ENCODE measurements at places on chromosomes 11 and 22. TPM values are rescaled to one million over a fixed set of nuclear protein-coding genes. Genes with fewer than 3 reads are reported as not detected.

DNA sequence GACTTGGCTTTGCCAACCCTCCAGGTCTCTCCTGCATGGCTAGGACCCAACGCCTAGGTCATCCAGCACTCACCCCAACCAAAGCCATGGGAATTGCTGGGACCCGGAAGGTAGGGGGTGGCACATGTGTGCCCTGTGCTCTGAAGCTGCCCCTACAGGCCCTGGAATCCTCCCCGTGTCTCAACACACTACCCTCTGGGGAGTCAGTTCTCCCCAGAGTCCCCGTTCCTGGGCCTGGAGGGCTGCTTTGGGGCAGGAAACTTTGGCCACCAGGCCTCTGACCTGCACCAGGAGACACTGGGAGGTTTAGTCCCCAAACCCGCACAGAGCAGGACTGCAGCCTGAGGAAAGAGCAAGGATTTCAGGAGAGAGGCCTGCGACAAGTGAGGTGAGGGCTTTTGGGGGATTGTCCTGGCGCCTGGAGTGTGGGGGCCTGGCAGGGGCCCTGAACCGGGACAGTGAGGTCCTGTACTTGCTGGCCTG lies 495 bp upstream of the IFITM1 start:
- no peaks in the 10 kb centered on the region for H3K36me3 ChIP-seq
- peak overlapping the region; percentile 93 for H3K27ac ChIP-seq
- no peaks in the 10 kb centered on the region for H3K27me3 ChIP-seq
- no peak for DNase-seq
- H3K4me3 ChIP-seq = peak overlapping the region; percentile 60

- peak overlapping the region; percentile 73 for H3K27ac ChIP-seq
- H3K4me1 ChIP-seq = peaks cover 23% of the 10 kb centered on the region
- no peak overlapping the region for H3K4me3 ChIP-seq
- H3K27me3 ChIP-seq = no peaks in the 10 kb centered on the region
- peak; percentile 91 for DNase-seq
- H3K36me3 ChIP-seq = no peaks in the 10 kb centered on the region
These were observed 54.7 kb downstream of the FBXO7 start for GRCh38 chr22:32528984-32529982.

DNA sequence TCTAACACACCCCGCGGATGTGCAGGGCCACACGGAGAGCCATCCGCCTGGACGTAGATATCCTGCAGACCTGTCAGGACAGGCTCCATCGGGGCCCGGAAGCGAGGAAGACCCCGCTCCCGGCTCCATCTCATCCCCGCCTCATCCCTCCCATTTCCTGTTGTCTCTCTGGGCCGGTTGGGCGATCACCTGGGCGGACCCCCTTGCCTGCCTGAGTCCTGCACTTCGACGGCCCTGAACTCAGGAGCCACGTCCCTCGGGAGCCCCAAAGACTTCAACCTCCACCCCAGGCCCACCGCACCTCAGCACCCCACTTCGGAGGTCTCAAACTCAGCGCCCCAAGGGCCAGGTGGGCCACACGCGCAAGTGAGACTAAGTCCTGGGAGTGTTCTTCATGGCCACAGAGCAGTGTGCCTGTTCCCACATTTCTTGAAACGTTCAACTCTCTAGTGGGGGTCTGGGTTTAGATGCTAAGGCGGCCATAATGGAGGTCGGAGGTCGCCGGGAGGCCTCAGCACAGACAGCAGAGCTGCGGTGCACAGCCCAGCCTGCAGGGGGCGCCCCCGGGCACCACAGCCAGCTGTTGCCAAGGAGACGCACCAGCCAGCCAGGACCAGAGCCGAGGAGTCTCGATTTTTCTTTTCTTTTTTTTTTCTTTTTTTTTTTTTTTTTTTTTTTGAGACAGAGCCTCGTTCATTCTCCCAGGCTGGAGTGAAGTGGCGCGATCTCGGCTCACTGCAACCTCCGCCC lies 26.0 kb upstream of the FADD start:
- peak overlapping the region; percentile 48 for H3K27ac ChIP-seq
- H3K36me3 ChIP-seq = no peaks in the 10 kb centered on the region
- no peaks in the 10 kb centered on the region for H3K27me3 ChIP-seq
- no peak for DNase-seq

HORMAD2 gene
- total RNA-seq = not detected

GRCh38 chr11:30225642-30226041 lies 5.2 kb upstream of the FSHB start:
- H3K4me3 ChIP-seq = no peak overlapping the region
- no peaks in the 10 kb centered on the region for H3K36me3 ChIP-seq
- H3K4me1 ChIP-seq = no peaks in the 10 kb centered on the region
- H3K27ac ChIP-seq = no peak overlapping the region

Measured in breast epithelium (tissue), 4 donors.